Common myeloid progenitor, CD34-positive (primary cell): ENCODE measurements at places on chromosomes 5 and 9.
A peak's percentile ranks its signal among the peaks of the same experiment; 100 is the strongest.

- peak; percentile 41 for DNase-seq
These were observed 32.4 kb downstream of the INSL4 start for GRCh38 chr9:5263351-5264218.

DNA sequence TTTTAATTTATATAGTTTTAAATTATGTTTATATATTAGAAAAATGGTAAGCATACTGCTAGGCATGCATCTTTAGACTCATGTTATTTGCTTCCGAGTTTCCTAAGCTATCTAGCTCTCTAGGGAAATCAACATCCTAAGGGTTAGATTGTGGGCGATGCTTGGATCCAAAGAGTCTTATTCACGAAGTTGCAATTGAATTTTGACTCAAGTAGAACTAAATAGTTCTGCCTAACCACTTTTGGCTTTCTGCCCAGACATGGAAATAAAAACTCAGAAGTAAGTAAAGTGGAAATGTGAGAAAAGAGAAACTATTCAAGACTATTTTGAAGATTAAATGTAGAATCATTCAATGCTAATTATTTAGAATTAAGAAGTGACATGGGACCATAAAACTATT is 440.4 kb downstream of the CDH18 start:
- peak; percentile 9 for DNase-seq

- DNase-seq, result no peak
These were observed 11.2 kb upstream of the CCDC152 start for GRCh38 chr5:42745426-42745825.

DNA sequence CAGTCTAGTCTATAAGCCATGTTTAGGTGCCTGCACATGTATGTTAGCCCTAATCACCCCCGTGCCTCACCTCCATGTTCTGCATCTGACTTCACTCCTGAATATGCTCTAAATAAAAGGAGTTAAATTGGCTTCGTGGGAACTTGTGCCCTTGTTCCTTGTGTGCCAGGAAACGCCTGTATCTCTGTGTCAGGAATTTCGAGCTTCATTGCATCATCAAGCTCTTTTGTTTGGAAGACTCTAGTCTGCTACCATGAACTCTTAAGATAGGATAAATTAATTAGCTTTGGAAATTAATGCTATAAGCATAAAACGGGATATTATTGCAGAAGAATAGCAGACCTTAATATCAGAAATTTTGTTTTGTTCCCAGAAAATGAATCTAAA is 99.2 kb downstream of the ADCY2 start:
- no peak for DNase-seq

- DNase-seq, result peak; percentile 69
These were observed 107.9 kb downstream of the TRIO start for GRCh38 chr5:14250748-14251701.

- no peak for DNase-seq
These were observed 37.6 kb upstream of the STX17 start for GRCh38 chr9:99868845-99869244.

DNA sequence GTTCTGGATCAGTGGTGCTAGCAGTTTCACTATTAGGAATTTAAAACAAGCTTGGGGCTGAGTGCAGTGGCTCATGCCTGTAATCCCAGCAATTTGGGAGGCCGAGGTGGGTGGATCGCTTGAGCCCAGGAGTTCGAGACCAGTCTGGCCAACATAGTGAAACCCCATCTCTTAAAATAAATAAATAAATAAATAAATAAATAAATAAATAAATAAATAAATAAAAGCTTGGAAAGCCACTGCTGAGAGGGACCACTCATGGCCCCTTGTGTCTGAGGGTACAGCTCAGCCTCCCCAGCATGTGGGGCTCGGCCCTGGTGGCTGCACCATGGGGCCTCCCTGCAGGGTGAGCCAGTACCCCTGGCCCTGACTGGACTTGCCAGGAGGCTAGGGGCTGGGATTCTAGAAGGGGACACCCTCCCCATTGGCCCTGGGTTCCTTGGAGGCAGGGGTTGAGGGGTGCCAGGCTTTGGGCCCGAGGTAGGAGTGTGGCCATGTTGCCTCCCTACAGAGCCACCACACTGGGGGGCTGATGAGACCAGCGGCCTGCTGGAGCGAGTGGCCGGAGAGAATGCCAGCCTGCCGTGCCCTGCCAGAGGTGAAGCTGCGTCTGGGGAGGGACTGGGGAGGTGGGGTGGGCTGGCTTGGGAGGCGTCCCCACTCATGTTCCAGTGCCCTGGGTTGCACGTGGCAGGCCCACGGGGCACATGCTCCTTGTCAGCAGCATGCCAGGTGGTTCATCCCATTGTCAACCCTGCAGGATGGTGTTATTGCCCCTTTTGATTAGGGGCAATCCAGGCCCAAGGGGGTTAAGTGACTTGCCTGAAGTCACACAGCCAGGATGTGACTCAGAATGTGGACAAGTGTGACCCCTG is 76.5 kb downstream of the HMCN2 start:
- no peak for DNase-seq
